ENCODE measurements at places on chromosomes 16 and 17. TPM values are rescaled to one million over a fixed set of nuclear protein-coding genes. Genes with fewer than 3 reads are reported as not detected.

DNA sequence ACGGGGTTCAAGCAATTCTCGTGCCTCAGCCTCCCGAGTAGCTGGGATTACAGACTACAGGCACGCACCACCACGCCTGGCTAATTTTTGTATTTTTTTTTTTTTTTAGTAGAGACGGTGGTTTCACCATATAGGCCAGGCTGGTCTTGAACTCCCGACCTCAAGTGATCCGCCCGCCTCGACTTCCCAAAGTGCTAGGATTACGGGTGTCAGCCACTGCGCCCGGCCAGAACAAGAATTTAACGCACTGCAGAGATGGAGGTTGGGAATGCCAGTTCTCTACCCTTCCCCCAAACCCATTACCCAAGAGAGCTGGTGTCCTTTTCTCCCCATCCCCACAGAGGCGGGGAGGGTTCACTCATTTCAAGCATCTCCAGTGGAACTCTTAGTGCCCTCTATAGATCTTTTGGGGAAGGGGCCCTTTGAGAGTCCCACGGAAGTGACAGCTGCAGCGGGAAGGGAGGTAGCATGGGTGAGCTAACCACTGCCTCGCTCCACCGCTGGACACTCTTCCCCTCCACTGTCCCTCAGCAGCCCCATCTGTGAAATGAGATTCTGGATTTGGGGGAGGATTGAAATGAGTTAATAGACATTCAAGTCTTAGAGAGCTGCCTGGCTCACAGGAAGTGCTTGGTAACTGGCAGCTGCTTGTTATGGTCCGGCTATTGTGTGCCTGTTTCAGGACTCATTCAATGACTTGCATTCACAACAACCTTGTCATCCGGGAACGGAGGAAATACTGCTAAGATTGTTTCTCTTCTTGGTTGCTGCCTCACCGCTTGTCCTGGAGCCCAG, 3.5 kb upstream of the UBALD2 start:
- DNase-seq: no peak

- DNase-seq: no peak
Observed at GRCh38 chr16:57372372-57373116, at the start of gene CX3CL1. Gene CX3CL1, plus strand, starts transcription at chr16:57372490. Its CDS starts 79 bp downstream, at chr16:57372569.

- DNase-seq: no peak
Observed at GRCh38 chr16:31006589-31006988, 3.8 kb downstream of the STX1B start.

Gene ZG16
- polyA plus RNA-seq: not detected

DNA sequence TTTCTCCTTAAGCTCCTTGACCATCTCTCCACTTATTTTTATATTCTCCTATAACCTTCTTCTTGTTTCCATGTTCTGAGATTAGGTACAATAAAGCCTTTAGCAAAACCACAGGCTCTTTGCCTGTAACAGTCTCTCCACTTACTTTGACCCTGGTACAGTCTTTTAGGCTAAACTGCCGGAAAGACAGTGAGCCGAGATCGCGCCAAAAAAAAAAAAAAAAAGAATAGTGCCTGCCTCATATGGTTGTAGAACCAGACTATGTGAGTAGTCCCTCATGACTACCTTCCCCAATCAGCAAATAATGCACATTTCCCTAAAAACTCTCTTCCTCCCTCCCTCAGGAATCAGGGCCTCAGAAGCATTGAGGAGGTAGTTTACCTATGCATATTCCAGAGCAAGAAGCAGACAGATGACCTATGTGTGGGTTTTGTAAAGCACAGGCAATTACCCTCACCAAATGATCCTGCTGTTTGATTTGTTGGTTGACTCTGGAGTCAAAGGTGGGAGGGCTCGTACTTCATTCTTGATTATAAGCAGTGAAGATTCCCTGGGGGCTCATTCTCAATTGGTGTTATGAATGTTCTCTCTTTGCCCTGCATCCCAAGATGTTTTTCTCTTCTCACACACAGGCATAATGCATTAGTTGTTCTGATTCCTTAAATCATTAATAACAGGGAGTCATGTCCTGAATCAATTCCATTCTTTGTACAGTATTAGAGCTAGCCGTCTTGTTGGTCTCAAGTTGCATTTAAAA, 8.9 kb upstream of the NME1 start:
- DNase-seq: no peak

GRCh38 chr16:67661101-67661761, 471 bp downstream of the PARD6A start:
- DNase-seq: no peak

DNA sequence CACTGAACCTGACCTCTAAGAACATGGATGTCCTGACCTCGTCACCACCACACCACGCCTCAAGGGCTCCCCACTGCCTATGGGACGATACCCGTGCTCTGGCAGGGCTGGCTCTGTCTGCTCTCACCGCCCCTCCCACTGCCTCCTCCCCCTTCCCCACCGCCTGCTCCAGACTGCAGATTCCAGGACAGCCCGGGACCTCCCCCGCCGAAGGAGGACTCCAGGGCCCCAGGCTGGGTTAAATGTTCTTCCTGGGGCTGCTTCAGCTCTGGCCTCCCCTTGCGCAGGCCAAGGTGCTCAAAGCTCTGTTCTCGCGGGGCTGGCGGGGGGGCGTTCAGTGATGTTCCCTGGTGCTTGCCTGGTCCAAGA, 3.1 kb downstream of the NPW start:
- DNase-seq: no peak

DNA sequence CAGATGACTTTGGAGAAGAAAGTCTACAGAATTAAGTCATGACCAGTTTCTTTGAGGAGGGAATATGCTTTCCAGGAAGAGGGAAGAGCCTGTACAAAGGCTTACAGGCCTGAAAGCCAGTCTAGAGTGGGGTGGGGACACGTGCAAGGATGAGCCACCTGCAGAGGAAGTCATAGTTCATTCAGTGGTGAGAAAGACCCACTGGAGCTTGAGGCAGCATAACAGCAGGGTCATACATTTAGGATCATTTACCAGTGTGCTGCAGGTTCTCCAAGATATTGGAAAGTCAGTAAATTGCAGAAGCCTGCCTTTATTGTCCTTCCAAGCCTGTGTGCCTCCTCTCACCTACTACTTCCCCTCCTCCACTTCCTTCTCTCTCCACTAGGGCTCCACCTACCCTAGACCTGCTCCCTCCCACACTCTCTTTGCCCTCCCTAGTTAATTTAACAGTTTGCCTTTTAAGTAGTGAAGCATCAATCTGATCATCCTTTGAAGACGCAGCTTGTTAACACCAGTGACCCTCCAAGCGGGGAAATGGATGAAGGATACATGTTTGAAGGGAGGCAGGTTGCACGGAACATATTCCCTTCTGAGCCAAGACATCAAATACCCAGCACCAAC, 40.2 kb downstream of the CDRT15 start:
- no peak for DNase-seq

GRCh38 chr16:68800257-68800875, 43.0 kb upstream of the TANGO6 start:
- peak; percentile 66 for DNase-seq

Gene UBALD2
- polyA plus RNA-seq: 16.3 TPM

Gene ALDH3A2
- 11.0 TPM for polyA plus RNA-seq

Gene WWP2
- polyA plus RNA-seq: 13.1 TPM

DNA sequence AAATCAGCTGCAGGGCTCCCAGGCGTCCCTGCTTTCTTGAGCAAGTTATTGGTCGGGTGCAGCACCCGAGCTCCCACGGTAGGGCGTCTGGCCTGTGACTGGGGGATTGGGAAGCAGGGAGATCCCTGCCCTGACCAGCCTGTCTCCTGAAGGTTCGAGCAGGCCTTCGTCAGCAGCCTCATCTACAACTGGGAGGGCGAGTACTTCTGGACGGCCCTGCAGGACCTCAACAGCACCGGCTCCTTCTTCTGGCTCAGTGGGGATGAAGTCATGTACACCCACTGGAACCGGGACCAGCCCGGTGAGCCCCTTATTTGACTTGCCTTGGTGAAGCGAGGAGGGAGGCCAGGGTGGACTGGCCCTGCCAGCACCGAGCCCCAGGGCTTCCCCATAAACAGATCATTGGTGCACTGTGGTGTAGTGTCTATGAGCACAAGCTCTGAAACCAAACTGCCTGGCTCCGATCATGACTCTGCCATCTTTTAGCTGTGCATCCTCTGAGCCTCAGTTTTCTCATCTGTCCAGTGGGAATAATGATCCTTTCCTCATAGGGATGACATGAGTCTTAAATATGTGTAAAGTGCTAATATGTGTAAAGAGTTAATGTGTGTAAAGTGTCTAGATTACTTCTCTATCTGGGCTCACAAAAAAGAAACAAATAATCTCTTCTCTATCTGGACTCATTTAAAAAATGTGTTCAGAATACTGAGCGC, 48.9 kb downstream of the MRC2 start:
- no peak for DNase-seq

- no peak for DNase-seq
Observed at GRCh38 chr16:88455610-88456355, 2.7 kb downstream of the ZFPM1 start.

Gene NEUROD2
- polyA plus RNA-seq: not detected

Gene KRTAP4-1
- not detected for polyA plus RNA-seq

Gene KRT32
- polyA plus RNA-seq: 0.14 TPM

DNA sequence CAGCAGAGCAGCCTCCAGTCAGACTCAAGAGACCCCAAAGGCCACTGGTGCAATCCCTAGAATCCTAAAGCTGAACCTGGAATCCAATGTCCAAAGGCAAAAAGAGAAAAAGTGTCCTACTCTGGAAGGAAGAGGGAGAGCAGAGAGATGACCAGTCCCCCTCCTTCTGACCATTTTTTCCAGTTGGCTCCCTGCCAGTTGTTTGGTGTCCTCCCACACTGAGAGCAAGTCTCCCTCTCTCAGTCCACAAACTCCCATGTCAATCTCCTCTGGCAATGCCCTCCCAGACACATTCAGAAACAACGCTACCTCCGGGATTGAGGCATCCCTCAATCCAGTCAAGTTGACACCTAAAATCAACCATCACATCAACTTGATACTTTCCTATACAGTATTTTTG, 4.3 kb upstream of the CLEC19A start:
- DNase-seq: no peak

Gene SOX9
- 5.5 TPM for polyA plus RNA-seq

GRCh38 chr17:57422574-57423164, 166.3 kb downstream of the MSI2 start:
- DNase-seq: no peak

- DNase-seq: no peak
Observed at GRCh38 chr17:49995055-49995738, at the start of gene DLX3. Gene DLX3, minus strand, starts transcription at chr17:49995224. Its CDS starts 226 bp downstream, at chr17:49994998.

Gene GOSR1
- polyA plus RNA-seq: 21.1 TPM

DNA sequence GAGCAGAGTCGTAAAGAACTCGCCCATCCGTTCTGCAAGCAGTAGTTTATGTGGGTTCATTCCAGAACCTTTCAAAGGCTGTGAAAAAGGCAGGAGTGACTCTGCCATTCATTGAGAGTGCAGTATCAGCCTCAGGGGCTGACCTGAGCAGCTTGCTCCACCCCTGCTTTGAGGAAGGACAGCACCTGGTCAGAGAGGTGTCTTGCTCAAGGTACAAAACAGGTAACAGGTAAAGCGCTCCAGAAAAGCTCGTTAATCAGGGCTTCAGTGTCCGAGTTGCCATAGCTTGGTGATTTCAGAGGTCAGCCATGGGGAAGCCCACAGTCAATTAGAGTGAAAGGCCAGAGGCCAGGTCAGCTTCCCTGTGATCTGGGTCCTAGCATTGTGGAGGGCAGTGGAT, 251.1 kb downstream of the ABCC12 start:
- DNase-seq: no peak

DNA sequence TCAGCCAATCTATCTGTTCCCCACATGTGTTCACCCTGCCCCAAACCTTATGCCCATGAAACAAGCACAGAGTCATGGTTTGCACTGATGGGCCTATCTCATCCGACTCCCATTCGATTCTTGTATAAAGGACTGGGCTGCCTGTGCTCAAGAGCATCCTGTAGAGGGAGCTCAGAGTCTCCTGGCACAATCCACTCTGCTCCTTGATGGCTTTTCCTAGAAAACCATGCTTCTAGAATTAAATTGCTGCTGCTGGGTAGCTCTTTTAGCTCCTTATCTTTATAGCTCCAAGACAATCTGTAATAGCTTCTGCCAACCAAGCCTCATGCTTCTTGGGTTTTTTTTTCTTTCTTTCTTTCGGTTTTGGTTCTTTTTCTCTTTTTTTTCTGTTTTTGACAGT, 9.7 kb downstream of the ZNF19 start:
- no peak for DNase-seq

GRCh38 chr17:69625474-69625873, 211.0 kb downstream of the MAP2K6 start:
- no peak for DNase-seq

- DNase-seq: no peak
Observed at GRCh38 chr16:75111514-75111940, 5.1 kb downstream of the LDHD start.

Gene KLHDC4
- 9.9 TPM for polyA plus RNA-seq

DNA sequence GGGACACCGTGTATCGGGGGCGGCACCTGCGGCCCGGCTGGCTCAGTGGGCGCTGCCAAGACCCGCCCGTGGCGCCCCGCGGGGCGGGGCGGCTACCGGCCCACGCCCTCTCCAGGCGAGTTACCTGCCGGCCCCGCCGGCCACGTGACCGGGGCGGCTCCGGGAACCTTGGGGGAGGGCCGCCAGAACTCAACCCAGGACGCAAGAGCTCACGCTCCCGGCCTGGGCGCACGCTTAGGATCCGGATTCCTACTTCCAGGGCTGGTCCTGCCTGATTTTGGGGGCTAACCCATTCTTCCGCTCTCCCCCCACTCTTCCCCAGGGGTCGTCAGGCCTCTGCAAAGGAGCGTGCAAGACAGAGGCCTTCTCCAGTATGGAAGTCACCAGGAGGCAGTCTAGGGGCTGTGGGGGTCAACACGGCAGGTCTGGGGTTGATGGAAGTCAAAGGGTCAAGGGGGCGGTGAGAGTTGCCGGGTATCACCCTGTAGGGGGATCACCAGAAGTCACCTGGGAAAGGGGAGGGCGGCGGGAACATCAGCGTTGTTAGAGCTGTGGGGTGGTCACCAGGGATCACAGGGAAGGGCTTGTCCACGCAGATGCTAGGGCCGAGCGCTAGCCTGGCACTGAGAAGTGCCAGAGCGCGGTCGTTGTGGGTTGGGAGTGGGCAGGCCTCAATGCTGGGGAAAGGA, 354 bp upstream of the ESRP2 start:
- no peak for DNase-seq

DNA sequence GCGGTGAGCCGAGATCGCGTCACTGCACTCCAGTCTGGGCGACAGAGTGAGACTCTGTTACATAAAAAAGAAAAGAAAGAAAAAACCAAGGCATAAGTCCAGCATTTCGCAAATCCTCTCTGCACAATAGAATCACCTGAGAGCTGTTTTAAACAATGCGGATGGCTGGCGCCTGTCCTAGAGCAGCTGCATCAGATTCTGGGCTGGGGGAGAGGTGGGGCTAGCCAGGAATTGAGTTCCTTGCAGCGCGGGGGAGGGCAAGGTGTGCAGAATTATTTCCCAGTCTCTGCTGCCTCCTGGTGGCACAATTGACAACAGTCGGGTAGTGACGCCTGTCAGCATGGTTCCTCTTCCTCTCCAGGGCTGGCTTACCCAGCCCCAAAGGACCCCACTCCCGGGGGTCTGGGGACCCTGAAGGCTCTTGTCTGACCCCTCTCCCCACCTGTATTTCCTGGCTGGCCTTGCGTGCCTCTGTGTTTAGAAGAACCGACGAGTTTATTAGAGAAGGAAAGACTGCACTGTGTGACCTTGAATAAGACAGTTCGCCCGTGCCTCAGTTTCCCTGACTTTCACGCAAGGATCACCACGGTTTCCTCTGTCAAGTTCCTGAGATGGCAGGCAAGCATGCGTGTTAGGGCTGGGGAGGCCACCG, 41.1 kb upstream of the PLCG2 start:
- no peak for DNase-seq

- DNase-seq: no peak
Observed at GRCh38 chr16:10581507-10581906, 1.1 kb upstream of the EMP2 start.

Gene PRR15L
- not detected for polyA plus RNA-seq

- DNase-seq: no peak
Observed at GRCh38 chr17:6165806-6166205, 95.6 kb downstream of the WSCD1 start.

Gene NOG
- 0.64 TPM for polyA plus RNA-seq

GRCh38 chr17:66115246-66115645, 76.7 kb downstream of the CEP112 start:
- DNase-seq: no peak
